Ureter (tissue), 1 donor: ENCODE measurements at places on chromosomes 5 and 9. TPM values are rescaled to one million over a fixed set of nuclear protein-coding genes. Genes with fewer than 3 reads are reported as not detected.

The MSMP gene
- not detected for total RNA-seq

The SHB gene
- total RNA-seq = 33.0 TPM

The ZFP2 gene
- 3.0 TPM for total RNA-seq

The NACC2 gene
- total RNA-seq = 36.0 TPM

The ANKRD18A gene
- total RNA-seq = 16.6 TPM

The PCDH12 gene
- total RNA-seq = 7.4 TPM

The KCNIP1 gene
- not detected for total RNA-seq

The ARAP3 gene
- 39.2 TPM for total RNA-seq

The ADAMTS16 gene
- 0.52 TPM for total RNA-seq

The CTNNA1 gene
- 379 TPM for total RNA-seq

The MAT2B gene
- total RNA-seq = 53.5 TPM

The HMCN2 gene
- total RNA-seq = 9.5 TPM

The IARS1 gene
- 269 TPM for total RNA-seq

The C5orf47 gene
- not detected for total RNA-seq

The BTNL8 gene
- total RNA-seq = not detected

The FAXDC2 gene
- 15.0 TPM for total RNA-seq

The EPB41L4A gene
- total RNA-seq = 36.5 TPM

The SLC6A18 gene
- total RNA-seq = not detected

The ADAMTS6 gene
- total RNA-seq = 2.6 TPM

The PCDHA7 gene
- 1.1 TPM for total RNA-seq

The GNAQ gene
- 85.8 TPM for total RNA-seq

The SH2D3C gene
- total RNA-seq = 15.7 TPM

The NOXA1 gene
- total RNA-seq = 12.5 TPM

The OR1J2 gene
- total RNA-seq = 0.42 TPM

The PCDHGA7 gene
- 5.8 TPM for total RNA-seq

The ADCY2 gene
- 13.1 TPM for total RNA-seq

The RNF183 gene
- total RNA-seq = 0.96 TPM

The LCN9 gene
- total RNA-seq = not detected

The PCDHGB2 gene
- total RNA-seq = 4.3 TPM

The WNK2 gene
- total RNA-seq = 40.0 TPM
